Mucosa of gallbladder (tissue), 1 donor: ENCODE measurements at places on chromosomes 2 and 18. TPM values are rescaled to one million over a fixed set of nuclear protein-coding genes. Genes with fewer than 3 reads are reported as not detected.

- DNase-seq, result no peak
Observed at GRCh38 chr2:134869946-134870736, 31.7 kb downstream of the ACMSD start.

- DNase-seq, result no peak
Observed at GRCh38 chr2:205673312-205673711, 9.0 kb upstream of the NRP2 start.

DNA sequence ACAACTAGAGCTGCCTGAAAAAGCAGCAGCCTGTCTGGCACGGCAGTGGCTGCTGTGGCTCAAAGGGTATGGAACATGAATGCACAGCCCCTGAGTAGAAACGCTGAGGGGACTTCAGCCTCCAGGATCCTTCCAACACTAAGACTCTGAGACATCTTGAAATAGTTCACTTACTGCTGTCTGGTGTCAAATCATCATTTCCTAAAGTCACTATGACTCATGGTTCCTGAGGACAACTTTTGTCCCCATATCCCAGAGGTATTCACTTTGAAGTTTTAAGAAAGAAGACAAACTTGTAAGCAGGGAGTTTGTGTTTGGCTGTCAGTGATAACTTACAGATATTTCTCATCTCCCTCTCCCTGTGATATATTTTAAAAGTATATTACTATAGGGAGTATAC is 33.3 kb upstream of the NEB start:
- DNase-seq, result no peak

- DNase-seq, result no peak
Observed at GRCh38 chr2:231909631-231910030, 16.6 kb downstream of the NPPC start.

The ZC3H6 gene
- 11.3 TPM for total RNA-seq
